ENCODE measurements at places on chromosomes 12 and 14. TPM values are rescaled to one million over a fixed set of nuclear protein-coding genes. Genes with fewer than 3 reads are reported as not detected.

ANKS1B gene
- total RNA-seq = 0.63 TPM

AGAP2 gene
- total RNA-seq = 0.13 TPM

RNF212B gene
- not detected for total RNA-seq

GNB3 gene
- total RNA-seq = 1.9 TPM

TAS2R19 gene
- not detected for total RNA-seq

NPC2 gene
- total RNA-seq = 238 TPM
